Stimulated activated CD4-positive, alpha-beta T cell treated with anti-CD3 and anti-CD28 coated beads, Interleukin-4, amount 100 ng/mL, for 1 hour (primary cell): ENCODE measurements at places on chromosomes 7 and 10.

DNA sequence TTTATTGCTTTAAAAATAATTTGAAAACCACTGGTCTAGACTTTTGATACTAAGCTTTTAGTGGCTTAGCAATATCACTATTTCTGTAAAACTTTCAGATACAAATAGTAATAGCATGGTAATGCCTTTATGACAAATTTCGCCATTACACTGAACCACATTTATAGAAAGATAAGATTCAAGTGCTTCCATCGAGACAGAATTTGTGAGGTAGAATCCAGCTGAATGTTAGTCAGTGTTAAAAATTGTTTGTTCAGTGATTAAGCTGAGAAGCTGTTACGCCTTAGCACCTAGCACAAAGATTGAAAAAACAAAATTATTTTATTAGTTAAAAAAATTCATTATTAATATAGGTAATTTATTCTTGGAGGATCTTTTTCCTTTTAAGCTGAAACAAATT lies 36.5 kb downstream of the GNAT3 start:
- no peak for DNase-seq

GRCh38 chr7:104800307-104800706 lies 213.7 kb upstream of the KMT2E start:
- DNase-seq, result no peak

- no peak for DNase-seq
Measured at GRCh38 chr7:98884416-98884815, 6.1 kb downstream of the TRRAP start.

DNA sequence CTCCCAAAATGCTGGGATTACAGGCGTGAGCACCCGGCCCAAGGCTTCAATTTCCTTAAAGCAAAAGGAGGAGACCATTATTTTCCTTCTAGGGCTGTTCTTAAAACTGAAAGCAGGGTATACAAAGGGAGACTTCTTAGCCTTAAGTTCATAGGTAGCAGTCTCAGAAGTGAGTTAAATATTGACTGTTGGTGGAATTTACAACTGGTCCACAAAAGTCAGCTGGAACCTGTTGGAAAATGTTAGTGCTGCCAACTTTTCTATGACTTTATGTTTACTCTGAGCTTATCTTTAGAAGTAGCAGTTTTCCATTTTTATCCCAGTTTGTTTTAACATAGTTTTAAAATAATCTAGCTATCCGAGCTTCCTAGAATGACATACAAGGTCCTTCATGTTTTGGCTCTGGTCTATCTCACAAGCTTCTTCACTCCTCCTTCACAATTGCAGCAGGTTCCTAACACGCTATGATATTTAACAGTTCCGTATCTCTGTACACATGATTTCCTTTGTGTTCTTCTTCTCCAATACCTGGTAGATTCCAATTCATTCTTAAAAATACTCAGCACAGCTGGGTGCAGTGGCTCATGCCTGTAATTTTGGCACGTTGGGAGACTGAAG lies 3.3 kb downstream of the SLC26A3 start:
- DNase-seq, result no peak

DNA sequence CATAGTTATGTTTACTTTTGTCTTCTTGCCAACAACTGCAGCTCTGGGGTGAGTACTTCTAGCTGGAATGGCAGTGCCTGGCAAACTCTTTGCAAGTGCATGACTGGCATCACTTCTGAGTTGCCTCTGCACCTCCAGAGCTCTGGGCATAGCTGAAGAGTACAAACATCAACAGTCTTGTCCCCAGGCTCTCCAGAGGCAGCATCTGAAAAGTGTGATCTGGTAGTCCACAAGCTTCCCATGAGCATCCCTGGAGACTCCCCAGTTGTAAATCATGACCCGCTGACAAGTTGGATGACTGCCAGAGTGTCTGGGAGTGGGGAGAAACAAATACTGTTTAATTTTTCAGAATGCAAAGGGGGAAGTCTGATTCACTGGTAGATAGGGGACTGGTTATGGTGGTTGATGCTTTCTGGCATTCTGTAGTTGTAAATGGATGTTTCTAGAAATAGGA lies 138.9 kb upstream of the CDK13 start:
- no peak for DNase-seq

- no peak for DNase-seq
Measured at GRCh38 chr10:96369890-96370583, 11.2 kb upstream of the OPALIN start.

DNA sequence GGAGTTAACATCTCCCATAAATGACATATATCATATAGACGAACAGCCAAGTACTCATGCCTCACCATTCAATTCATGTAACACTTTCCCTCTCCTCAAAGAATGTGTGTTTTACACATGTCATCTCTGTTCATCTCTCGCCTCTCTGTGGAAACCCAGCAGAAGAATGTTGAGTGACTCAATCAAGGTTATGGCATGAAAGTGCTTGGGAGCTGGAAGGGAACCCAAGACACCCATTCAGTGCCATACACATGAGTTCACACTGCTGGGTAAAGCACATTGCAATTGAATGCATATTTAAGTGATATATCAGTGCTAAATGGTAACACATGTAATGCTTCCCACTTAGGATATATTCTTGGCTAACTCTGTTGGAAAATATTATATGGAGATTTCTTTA lies 322.9 kb downstream of the PTEN start:
- DNase-seq, result no peak

GRCh38 chr7:18408461-18408860 lies 87.1 kb upstream of the HDAC9 start:
- no peak for DNase-seq

DNA sequence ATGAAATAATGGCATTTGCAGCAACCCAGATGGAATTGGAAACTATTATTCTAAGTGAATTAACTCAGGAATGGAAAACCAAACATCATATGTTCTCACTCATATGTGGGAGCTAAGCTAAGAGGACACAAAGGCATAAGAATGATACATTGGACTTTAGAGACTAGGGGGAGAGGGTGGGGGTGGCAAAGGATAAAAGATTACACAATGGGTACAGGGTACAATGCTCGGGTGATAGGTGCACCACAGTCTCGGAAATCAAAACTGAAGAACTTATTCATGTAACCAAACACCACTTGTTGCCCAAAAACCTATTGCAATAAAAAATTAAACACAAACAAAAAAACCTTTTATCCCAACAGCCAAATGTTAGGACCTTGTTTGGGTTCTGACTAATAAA lies 17.8 kb downstream of the AGMO start:
- no peak for DNase-seq

DNA sequence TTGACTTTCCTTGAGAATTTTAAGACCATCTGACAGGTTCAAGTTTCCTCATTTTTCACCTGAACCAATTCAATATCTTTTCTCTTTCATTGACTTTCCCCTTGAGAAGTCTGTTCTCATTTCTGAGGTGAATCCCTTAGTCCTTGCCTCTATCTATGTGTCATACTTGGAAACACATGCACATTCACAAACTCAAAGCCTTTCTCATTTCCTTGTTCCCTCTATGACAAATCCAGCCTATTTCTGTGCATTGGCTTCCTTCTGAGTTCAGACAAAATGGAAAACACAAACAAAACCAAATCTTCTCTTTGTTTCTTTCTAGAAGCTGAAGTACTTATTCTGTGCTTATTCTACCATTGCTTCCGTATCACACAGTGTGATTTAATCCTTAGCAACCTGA lies 13.8 kb downstream of the PTTG1IP2 start:
- no peak for DNase-seq

DNA sequence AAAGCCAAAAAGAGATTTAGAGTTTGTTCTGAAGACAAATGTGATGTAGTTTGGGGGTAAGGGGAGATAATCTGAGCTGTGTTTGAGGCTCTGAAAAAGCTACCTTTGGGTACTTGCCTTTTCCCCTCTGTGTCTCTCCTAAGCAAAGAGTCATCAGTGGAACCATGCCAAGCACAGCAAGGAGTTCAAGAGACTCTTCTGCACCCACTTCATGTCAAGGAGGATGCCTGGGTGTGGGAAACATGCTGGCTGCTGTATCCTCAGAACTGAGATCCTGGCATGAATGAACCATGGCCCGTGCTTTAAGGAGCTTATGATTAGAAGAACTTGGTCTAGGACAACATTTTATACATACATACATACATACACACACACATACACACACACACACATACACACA lies 142.9 kb downstream of the NOC3L start:
- DNase-seq, result no peak

- no peak for DNase-seq
Measured at GRCh38 chr7:130037703-130038102, 13.5 kb downstream of the ZC3HC1 start.

GRCh38 chr7:26490640-26491624 lies 199.3 kb downstream of the SNX10 start:
- no peak for DNase-seq

DNA sequence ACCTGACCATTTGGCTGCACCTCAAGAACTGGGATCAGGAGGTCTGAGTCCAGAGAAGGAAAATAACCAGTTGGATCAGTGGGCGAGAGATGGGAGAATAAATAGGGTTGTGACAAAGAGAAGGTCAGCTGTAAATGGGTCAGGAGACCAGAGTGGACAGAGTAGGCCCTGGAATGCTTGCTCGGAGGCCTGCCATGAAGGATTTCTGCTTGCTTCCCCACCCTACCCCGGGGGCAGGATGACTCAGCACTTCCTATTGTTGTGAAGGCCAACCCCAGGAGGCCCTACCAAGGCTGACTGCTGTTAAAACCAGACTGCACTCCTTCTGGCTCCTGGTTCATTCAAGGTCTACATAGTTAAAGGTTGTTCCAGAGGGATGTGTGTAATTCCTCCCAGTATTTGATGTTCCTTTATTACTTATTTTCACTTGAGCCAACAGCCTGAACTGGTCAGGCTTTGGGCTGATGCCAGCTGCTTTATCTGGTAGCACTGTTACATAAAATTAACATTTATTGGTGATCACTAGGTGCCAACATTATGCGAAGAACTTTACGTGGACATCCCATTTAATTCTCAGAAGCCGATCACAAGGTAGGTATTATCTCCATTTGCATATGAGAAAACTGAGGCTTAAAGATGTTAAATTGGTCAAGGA lies 27.3 kb upstream of the IFRD1 start:
- DNase-seq, result peak; percentile 16

GRCh38 chr10:60989400-60989876 lies 45.5 kb upstream of the RHOBTB1 start:
- no peak for DNase-seq

DNA sequence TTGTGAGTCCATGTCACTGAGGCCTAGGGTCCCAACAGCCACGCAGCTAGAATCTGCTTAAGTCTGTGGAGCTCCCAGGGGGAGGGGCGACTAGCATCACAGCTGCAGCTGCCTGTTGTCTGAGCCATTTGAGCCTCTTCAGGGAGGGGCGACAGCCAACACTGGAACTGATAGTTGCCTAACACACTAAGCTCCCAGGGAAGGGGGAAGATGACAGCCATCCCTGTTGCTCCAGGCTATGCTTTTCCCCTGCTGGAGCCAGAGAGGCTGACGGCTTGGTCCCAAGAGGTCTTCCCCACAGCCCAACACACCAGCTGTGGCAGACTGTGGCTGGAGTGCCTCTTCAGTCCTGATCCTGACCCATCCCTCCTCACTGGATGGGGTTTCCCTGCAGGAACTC lies 817.5 kb downstream of the NXPH1 start:
- DNase-seq, result no peak

DNA sequence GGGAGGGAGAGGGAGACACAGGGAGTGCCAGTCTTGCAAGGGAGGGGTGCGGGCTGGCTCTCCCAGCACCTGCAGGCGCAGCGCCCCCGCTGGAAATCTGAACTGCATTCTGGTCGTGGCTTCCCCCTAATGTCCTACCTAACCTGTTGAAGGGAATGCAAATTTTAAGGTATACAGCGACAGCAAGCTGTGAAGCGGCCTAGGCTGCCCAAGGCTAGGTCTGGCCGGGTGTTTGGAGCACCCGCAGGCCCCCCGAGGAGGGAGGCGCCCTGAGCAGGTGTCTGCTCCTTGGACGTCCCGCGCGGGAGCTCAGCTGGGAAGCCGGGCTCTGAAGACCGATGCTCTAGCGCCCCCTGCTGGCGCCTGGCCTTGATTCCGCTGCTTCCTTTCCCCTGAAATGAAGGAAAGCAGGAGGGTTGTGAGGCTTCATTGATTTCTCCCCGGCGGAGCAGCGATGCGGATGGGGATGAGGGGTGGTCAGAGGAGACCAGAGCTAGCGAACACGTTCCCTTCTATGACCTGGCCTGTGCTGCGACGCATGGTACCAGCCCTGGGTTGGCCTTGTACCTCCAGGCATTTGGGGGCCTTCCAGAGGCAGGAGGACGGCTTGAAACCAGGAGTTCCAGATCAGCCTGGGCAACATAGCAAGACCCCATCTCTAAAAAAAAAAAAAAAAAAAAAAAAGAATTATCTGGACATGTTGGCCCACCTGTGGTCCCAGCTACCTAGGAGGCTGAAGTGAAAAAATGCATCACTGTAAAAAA lies 601.3 kb downstream of the GALNT17 start:
- peak; percentile 64 for DNase-seq

GRCh38 chr10:25615926-25616325 lies 318.1 kb upstream of the MYO3A start:
- no peak for DNase-seq

GRCh38 chr7:144454256-144455039 lies 51.0 kb upstream of the NOBOX start:
- no peak for DNase-seq

GRCh38 chr7:33939121-33939520 lies 33.8 kb downstream of the BMPER start:
- DNase-seq, result no peak

DNA sequence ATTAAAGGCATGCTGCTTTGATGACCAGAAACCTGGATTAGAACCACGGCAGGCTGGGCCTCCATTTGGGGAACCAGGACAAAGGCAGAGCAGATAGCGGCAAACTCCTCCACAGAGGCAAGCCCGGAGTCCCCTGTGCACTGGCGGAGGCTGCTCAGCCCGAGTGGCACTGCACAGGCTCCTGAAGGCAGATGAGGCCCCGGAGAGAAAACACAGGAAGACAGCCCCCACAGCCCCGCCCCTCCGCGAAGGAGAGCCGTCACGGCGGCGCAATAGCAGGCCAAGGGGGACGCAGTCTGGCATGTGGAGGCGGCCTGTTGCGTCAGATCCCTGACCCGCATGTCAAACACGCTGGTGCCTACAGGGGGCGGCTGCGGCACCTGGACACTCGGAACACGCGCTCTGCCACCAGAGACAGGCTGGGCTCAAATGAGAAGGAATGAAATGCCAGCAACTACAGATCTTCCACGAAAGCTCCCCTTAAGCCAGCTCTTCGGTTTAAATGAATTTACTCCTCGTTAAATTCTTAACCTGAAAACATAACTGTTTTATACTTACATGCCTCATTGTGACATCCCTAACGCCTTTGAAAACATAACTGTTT lies 128.5 kb downstream of the MAD1L1 start:
- DNase-seq, result peak; percentile 77

- no peak for DNase-seq
Measured at GRCh38 chr7:45892407-45893035, 4.2 kb downstream of the IGFBP1 start.

GRCh38 chr10:122052701-122053100 lies 63.7 kb downstream of the TACC2 start:
- DNase-seq, result no peak
